Activated T-cell treated with anti-CD3 and anti-CD28 coated beads, Interleukin-2, amount 50 U/mL, for 48 hours (primary cell): ENCODE measurements at places on chromosomes 11 and 22.

DNA sequence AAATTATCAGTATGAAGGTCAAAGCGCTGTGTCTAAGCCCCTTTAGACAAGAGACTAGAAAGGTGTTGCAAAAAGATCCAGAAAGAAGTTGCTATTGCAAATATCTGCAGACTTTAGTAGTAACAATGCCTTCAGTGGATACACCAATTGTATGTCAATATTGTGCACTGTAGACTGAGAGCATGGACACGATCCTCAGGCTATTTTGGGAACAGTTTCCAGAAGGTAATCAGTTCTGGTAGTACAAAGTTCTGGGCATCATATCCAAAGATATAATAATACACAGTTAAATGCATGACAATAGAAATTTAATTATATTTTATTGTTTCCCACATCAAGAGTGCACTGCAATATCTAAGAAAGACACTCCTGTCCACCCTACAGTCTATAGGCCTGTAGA is 84.1 kb upstream of the LUZP2 start:
- no peak for DNase-seq

- DNase-seq, result no peak
These were observed 14.6 kb upstream of the P2RY6 start for GRCh38 chr11:73257342-73258103.

DNA sequence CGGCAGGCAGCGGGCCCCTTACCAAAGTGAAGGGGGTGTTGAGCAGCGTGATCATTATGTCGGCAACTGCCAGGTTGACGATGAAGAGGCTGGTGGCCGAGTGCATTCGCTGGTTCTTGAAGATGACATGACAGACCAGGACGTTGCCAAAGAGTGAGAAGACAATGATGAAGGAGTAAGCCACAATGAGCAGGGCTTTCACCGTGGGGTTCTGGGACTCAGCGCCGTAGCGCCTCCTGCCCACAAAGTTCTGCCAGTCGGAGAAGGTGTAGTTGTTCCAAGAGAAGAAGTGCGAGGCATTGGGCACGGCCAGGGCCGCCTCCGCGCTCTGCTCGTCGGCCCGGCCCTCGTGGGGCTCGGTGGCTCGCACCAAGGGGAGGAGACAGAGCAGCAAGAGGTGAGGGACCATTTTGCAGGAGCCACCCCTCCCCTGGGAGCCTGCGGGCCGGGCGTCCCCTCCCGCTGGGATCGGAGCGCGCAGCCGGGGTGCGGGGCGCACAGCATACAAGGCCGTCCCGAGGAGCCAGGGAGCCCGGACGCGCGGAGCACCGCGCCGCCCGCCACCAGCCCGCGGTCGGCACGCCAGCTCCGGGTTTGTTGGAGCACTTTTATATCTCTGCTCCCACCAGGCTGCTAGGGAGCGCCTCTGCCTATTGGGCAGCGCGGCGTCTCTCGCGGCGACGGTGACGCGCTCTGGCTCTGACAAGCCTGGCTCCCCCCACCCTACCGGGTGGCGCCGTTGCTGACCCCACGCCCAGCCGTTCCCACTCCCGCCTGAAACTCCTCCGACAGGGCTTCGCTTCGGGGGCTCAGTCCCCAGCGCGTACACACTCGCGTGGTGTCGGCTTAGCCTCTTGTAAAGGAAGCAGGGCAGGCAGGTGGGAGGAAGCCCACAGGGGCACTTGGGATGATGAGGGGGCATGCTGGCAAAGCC is at the start of gene GPR83:
Gene GPR83, minus strand, starts transcription at position 581 of the 934 bp plus-strand sequence. Its CDS starts 172 bp downstream, at position 409.
- DNase-seq, result no peak

- no peak for DNase-seq
These were observed 23.6 kb downstream of the PTPRJ start for GRCh38 chr11:48003926-48004325.
